ENCODE measurements at places on chromosomes 3 and 15.

DNA sequence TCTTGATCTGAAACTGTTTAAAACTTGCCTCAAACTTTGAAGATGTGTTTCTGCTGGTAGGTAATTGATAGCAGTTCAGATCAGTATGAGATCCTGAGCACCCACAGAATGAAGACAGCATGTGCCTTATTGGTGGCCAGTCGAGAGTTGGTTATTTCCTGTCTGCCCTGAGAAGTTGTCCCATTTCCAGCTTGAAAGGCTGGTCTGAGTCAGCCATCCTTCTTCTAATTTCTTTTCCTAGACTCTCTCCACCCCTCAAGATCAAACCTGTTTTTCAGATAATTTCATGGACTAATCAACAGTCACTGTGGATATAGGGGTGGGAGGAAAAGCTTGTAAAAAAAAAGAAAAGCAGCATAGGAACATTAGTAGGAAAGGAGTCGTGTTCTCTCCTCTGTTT lies 464.4 kb downstream of the FOXP1 start:
- DNase-seq = no peak

DNA sequence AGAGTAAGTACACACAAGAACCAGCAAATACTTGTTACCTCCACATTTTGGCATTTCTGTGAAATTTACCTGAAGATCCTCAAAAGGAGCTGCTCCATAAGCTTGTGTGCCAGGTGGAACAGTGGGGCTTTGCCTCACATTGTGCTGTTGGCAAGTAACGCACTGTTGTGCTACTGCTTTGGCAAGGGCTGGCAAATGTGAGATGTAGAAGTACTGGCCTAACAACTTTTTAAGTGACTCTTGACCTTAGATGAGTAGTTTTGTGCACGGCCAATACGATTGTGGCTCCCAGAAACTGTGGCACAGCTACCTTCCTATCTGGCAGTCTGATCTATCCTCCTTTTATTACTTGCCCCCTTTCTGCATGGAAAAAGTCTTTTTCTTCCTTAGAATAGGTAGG lies 337.0 kb downstream of the KCNH8 start:
- no peak for DNase-seq

DNA sequence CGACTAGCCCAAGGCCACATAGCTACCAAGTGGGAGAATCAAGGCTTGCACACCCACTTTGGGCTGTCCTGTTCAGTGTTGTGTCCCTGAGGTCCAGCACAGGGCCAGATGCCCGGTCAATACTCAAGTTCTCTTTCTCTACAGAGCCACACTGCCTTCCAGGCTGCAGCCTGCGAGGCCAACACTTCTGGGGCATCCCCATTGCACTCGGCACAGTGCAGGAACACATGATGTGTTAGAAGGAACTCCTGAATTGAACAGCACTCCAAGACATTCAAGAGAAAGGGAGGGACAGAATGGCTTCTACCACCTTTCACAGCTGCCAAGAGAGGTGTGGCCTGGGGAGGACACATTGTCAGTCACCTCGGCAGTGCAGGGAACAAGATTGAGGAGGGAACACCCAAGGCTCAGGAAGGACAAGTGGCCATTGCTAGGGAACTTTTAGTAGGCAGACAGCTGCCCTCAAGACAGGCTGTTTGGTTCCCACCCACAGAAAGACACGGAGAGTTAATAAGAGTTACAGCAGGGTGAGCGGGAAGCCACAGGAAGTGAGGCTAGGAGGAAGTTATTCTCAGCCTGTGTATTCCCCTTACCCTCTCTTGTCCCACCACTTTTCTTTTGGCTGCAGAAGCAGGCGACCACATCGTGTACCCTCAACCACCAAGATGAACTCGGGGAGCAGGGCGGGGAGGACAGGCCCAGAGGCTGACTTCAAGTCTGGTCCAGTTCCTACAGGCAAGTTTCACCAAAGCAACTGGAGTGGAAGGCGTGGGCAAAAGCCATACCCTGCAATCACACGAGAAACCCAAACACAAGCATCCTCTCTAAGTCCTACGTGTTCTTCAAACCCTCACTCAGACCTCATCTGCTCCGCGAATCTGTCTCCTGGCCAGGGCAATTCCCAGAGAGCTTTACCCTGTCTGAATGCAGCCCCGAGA lies 69.4 kb downstream of the SRGAP3 start:
- DNase-seq = no peak

GRCh38 chr3:127611251-127611650 lies 13.0 kb downstream of the MCM2 start:
- DNase-seq = no peak

DNA sequence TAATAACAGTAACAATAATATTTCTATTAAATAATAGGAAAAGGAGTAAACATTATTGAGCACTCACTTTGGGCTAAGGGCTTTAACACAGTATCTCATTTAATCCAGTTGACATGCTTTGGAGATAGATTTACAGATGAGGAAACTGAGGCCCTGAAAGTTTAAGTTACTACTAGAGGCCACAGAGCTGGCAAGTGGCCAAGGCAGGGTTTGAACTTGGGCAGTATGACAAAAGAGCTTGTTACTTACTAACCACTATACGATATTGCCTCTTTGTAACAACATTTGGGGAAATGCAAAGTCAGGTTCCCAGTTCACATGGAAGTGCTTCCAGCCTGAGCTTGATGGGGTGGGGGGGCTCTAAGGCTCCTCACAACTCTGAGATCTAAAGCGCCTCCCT lies 149.1 kb upstream of the LMCD1 start:
- DNase-seq = no peak

DNA sequence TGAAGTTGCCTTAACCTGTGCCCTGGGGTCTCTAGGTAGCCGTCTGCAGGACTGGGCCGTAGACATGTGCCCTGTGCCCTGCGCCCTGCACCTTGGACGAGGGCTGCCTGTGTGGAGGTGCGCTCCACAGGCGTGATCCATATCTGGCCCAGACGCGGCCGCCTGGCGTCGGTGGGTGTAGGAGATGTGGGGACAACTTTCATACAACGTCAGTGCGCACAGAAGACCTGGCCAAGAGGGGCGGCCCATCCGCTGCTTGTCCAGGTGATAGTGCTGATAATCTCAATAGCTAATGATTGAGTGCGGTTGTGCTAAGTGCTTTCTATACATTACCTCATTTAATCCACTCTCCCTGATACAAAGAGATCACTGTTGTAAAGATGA lies 665 bp upstream of the RASGRP1 start:
- DNase-seq = no peak

- no peak for DNase-seq
Measured at GRCh38 chr15:60396958-60397771, 621 bp downstream of the ANXA2 start.

GRCh38 chr3:3307491-3307890 lies 128.0 kb upstream of the CRBN start:
- no peak for DNase-seq

- DNase-seq = no peak
Measured at GRCh38 chr15:49441816-49442215, 18.8 kb downstream of the FGF7 start.

GRCh38 chr3:57949785-57950615 lies 58.2 kb upstream of the FLNB start:
- DNase-seq = no peak

GRCh38 chr3:143294188-143294587 lies 174.6 kb downstream of the CHST2 start:
- no peak for DNase-seq

DNA sequence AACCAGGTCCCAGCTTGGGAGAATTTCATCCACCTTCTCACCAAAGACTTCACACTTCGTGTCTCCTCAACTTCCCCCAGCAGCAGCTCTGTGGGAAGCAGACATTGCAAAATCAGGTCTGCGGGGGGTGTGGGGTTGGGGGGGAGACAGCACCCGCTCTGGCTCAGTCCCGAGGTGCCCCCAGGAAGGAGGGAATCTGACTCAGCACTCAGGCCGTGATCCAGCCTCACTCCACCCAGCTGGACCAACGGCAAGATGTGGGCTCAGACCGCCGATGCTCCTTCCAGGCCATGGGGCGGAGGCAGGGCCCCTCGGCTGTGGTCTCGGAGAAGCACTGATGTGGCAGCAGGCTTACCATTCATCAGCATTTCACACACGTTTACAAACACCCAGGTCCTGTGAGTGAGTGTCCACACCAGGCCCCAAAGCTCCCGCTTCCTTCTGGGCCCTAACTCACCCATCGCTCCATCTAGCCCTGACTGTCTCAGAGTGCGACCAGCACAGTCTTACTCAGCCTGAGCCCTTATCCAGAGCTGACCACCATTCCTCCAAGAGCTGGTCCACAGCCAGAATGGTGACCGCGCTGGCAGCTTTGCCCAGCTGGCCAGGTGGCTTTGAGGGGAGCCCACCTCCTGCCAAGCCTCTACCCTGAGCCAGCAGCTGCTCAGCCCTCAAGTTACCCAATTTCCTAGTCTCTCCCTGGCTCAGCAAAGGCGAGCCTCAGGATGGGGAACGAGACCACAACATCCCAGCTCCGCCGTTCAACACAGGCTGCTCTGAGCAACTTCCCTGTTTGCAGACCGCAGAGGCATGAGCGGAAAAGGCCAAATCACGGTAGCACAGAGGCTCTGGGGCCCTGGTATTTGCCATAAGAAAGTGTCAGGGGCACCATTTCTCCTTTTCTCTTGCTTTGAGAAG lies 3.3 kb downstream of the STAB1 start:
- DNase-seq = no peak

GRCh38 chr3:195071011-195071728 lies 199.8 kb downstream of the XXYLT1 start:
- no peak for DNase-seq

DNA sequence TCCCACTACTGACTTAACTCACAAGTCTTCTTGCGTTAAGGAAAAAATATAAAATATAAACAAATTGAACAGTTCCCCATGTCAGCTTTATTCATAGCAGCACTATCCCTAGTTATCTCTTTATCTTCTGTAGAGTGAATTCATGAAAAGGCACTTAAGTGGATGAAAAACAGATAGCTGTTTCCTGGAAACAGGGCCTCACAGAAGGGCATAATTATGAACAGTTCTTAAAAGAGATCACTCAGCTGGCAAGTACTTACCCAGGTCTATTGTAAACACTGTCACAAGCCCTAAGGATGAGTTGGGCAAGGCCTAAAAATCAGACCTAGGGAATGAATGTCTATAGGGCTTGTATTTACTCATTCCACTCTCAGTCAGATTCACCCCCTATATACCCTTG lies 10.7 kb downstream of the MB21D2 start:
- no peak for DNase-seq

DNA sequence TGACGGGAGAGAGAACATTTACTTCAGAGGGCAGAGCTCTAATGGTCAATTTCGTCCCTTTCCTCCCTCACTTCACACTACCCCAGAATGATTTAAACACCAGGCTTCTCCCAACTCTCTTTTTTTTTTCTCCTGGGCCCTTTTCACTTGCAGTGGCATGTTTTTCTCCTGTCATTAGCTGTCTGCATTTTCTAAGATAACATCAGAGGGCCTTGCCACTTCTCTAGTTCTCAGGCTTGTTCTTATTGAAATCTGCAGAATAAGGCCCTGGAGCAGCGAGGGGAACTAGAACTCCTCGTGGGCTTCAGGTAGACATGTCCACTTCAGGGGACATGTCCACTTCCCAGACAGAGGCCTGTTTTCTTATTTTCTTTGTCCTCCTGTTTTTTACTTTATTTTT lies 514.4 kb upstream of the TBL1XR1 start:
- no peak for DNase-seq

DNA sequence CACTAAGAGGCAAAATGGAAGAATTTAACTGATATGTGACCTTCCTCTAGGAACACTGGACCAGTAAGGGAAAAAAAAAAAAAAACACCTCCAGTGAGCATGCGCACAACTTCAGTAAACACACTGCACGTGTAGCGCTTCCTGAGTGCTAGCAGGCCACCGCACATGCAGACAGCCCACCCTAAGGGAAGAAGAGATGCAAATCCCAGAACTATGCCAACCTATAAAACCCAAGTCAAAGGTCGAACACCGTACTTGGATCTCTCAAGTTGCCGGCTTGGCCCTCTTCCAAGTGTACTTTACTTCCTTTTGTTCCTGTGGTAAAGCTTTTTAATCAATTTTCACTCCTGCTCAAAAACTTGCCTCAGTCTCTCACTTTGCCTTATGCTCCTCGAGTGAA lies 64.5 kb upstream of the CADPS start:
- DNase-seq = no peak

GRCh38 chr15:100937171-100937570 lies 18.0 kb downstream of the LRRK1 start:
- no peak for DNase-seq

DNA sequence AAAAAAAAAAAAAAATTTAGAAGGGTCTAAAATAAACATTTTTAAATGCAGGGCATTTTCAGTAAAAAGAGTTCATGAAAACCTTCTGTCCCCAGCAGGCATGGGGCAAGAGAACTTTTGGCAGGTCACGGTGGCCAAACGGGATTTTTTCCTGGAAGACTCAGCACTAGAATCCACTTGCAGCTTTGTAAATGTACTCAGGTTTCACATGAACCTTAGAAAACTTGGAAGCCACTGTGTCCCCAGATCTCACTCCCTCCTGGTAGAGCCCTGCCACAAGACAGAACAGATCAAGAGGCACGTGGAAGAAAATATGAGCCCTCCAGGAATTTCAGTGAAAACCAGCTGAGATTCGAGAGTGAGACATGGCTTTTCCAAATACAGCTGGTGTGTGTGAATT lies 2.1 kb upstream of the GNB5 start:
- no peak for DNase-seq

DNA sequence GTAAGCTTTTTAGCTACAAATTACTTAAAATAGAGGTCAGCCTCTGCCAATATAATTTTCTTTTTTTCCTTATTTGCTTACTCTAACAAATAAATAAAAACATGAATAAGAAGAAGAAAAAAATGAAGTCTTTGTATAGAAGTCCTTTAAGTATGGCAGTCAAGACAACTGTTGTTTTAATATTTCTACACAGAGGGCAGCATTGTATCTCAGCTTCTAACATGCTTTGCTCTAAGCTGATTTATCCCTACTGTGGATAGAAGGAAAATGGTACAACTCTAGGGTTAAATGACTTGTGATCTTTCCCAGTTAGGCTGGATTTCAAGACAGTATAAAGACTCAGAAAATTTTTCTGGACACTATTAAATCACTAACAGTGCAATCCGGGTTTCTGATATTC lies 104.3 kb upstream of the MEIS2 start:
- DNase-seq = no peak

DNA sequence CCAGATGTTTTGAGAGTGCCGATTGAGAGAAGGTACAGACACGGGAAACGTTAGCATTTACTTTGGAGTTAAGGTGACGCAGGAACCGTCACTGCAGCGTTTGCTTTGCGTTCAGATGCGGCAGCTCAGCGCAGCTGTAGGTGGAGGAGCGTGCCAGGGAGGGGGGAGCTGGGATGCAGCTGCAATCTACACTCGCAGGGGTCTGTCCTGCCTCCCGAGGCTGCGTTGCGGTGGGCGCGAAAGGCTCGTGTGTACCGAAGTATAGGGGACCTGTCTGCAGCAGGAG lies 425 bp upstream of the FYTTD1 start:
- DNase-seq = no peak

GRCh38 chr3:39590806-39591205 lies 123.3 kb downstream of the MOBP start:
- DNase-seq = no peak

- DNase-seq = no peak
Measured at GRCh38 chr3:27615555-27615954, 106.6 kb downstream of the EOMES start.

- DNase-seq = no peak
Measured at GRCh38 chr3:45163481-45163880, 17.3 kb upstream of the CDCP1 start.

- no peak for DNase-seq
Measured at GRCh38 chr3:130044370-130044769, 37.3 kb upstream of the ALG1L2 start.

GRCh38 chr3:177561365-177561764 lies 364.1 kb upstream of the TBL1XR1 start:
- no peak for DNase-seq

- no peak for DNase-seq
Measured at GRCh38 chr3:57971975-57972374, 36.2 kb upstream of the FLNB start.

- no peak for DNase-seq
Measured at GRCh38 chr15:88878720-88879184, 16.6 kb downstream of the HAPLN3 start.

Measured in stimulated activated CD4-positive, alpha-beta T cell treated with anti-CD3 and anti-CD28 coated beads, TNF-alpha, amount 100 ng/mL, for 1 hour (primary cell).